ENCODE measurements at places on chromosomes 7 and 10. TPM values are rescaled to one million over a fixed set of nuclear protein-coding genes. Genes with fewer than 3 reads are reported as not detected.
A peak's percentile ranks its signal among the peaks of the same experiment; 100 is the strongest.

GRCh38 chr7:78197447-78197846, 398.9 kb downstream of the PHTF2 start:
- H3K27ac ChIP-seq = no peak overlapping the region
- H3K4me3 ChIP-seq = no peak overlapping the region
- DNase-seq = no peak
- H3K36me3 ChIP-seq = no peaks in the 10 kb centered on the region
- no peaks in the 10 kb centered on the region for H3K27me3 ChIP-seq

DNA sequence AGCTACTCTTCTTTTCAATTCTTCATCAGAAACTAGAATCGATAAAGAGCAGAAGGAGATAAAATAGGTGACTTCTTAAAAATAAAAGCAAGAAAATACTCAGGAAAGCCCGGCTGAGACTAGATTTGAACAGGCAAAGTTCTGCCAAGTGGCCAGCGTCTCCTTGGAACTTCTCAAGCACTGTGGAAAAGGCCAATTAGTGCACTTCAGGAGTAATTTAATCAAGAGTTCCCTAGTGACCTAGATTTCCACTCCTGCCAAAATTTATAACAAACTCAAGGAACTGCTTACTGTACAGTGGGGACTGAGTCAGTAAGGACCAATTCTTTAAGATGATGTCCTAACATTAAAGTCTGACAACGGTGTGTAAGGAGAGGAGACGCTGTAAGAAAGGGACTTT, 57.3 kb downstream of the CHCHD3 start:
- H3K36me3 ChIP-seq = peaks cover 3% of the 10 kb centered on the region
- no peaks in the 10 kb centered on the region for H3K27me3 ChIP-seq
- DNase-seq = no peak
- no peaks in the 10 kb centered on the region for H3K4me1 ChIP-seq

DNA sequence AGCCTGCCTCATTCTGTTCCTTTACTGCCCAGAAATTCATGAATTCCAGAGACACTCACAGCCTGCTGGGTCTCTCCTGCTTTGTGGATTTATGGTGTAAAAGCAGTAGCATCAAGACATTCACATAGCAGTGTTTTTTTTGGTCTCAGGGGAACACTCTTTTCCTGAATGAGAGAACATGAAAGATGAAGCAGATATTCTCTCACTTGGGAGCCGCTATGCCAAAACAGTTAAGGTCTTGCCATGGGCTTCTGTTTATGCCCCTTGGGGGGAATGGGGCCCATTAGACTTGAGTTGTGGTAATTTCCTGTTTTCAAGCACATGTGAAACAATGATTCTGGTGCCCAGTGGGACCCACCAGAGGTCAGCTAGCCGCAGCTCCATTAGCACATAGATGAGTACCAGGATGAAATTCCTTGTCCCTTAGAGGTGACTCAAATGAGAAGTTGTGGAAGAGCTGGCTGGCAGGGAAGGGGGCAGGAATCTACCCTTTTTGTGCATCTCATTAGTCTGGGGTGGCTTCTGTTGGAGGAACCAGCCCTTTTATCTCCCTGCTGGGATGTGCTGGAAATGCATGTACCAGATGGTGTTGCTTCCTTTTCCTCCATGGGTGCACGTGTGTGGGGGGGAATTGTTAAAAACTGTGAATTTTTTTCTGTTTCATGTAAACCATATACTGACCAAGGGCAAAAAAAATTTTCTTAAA, 13.3 kb downstream of the BMPER start:
- DNase-seq = no peak
- H3K27me3 ChIP-seq = no peaks in the 10 kb centered on the region
- H3K4me1 ChIP-seq = no peaks in the 10 kb centered on the region

- peaks cover 4% of the 10 kb centered on the region for H3K36me3 ChIP-seq
- no peak overlapping the region for H3K4me3 ChIP-seq
- H3K27ac ChIP-seq = no peak overlapping the region
These were observed 4.6 kb downstream of the HSPA12A start for GRCh38 chr10:116737627-116738327.

DNA sequence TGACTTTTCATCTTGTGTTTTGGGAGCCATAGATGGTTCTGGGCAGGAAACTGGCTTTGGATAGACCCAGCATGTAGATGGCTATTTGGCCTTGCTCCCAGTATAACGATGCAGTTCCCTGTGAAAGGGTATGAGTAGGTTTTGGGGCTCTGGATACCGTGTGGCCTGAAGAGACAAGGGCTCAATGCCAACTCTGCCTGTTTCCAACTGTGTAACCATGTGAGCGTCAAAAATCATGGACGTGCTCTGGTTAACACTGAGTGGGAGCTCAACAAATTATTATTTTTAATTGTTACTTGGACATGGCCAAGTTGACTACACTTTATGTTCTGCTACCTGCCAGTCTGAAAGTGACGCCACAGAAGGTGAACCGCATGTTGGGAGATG, 41.8 kb downstream of the EGFR start:
- DNase-seq = no peak
- H3K27ac ChIP-seq = no peak overlapping the region
- no peaks in the 10 kb centered on the region for H3K4me1 ChIP-seq
- H3K36me3 ChIP-seq = no peaks in the 10 kb centered on the region

DNA sequence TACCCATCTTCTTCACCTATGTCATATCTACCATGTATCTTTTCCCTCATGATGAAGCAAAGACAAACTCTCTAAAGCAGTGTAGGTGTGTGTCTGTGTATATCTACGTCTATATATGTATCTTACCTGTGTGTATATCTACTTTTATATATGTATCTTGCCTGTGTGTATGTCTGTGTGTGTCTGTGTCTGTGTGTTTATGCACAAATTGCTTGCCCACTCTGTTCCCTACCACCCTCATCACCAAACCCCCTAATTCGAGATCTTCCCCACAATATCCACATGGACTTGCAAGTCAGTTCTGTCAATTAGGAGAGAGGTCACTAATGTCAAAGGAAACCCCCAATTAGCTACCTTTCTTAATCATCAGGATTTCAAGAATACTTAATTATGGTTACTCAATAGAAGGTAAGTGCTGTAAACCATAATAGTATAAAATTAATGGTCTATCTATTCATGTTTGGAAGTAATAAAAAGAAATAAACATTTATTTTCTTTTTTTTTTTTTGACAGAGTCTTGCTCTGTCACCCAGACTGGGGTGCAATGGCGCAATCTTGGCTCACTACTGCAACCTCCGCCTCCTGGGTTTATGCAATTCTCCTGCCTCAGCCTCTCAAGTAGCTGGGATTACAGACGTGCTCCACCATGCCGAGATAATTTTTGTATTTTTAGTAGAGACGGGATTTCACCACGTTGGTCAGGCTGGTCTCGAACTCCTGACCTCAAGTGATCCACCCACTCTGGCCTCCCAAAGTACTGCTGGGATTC, 43.6 kb downstream of the ANKRD61 start:
- DNase-seq = no peak
- H3K36me3 ChIP-seq = no peaks in the 10 kb centered on the region
- H3K27ac ChIP-seq = no peak overlapping the region
- H3K27me3 ChIP-seq = no peaks in the 10 kb centered on the region
- no peak overlapping the region for H3K4me3 ChIP-seq
- H3K4me1 ChIP-seq = no peaks in the 10 kb centered on the region

DNA sequence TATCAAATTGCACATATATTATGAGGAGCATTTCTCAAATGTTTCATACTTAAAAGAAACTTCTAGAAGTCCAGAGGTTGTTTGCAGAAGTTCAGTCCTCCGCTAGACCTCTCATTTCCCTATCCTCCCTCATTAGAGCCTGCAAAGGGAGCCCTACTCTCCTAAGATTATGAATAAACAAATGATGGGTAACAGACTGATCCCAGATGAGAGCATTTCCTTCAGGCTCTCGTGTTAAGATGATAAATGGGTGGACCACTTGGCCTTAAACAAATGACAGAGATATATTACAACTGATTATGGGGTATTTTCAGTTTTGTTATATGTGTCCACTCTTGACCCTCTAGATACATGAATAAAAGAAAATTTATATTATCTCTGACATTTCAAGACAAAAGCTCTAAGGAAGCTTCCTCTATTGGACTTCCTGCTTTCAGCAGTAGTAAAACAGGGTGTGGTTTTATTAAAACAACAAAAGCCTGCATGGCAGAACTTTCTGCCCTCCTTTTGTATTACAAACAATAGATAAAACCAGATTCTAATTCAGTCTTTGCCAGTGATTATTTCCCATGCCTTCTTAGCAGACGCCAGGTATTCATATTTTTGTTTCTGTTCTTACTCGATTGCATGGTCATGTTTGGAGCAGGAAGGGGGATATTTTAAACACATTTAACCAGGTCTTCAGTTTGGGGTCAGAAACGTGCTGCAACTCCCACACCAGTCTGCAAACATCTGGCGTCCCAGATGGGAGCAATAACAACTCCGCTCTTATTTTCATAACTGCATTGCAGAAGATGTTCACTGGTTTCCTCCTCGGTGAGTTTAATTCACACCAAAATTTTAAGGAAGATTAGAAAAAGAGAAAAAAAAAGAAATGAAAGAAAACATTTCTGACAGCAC, 52.4 kb upstream of the FAM204A start:
- H3K4me3 ChIP-seq = no peak overlapping the region
- H3K36me3 ChIP-seq = no peaks in the 10 kb centered on the region
- no peaks in the 10 kb centered on the region for H3K4me1 ChIP-seq
- no peaks in the 10 kb centered on the region for H3K27me3 ChIP-seq

DNA sequence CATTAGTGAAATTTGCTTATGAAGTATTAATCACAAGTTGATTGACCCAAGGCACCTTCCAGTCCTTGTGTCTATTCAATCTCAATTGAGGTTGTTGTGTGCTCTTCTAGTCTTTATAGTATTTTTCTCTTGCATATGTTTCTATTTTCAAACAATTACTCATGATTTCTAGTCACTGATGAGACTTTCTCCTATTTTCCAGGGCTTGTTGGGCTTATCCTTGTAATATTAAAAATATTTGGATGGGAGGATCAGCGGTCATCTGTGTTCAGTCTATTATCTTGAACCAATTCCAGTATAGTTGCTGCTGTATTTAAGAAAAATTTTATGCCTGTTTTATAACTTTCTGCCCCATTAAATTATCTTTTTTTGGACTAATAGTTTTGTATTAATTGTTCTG, 154.4 kb downstream of the PTEN start:
- H3K27ac ChIP-seq = no peak overlapping the region
- H3K36me3 ChIP-seq = no peaks in the 10 kb centered on the region
- H3K27me3 ChIP-seq = no peaks in the 10 kb centered on the region
- H3K4me3 ChIP-seq = no peak overlapping the region

- H3K27ac ChIP-seq = no peak overlapping the region
- no peaks in the 10 kb centered on the region for H3K36me3 ChIP-seq
- H3K4me3 ChIP-seq = no peak overlapping the region
- H3K27me3 ChIP-seq = no peaks in the 10 kb centered on the region
- DNase-seq = no peak
These were observed 14.4 kb downstream of the SCIN start for GRCh38 chr7:12584930-12585329.

DNA sequence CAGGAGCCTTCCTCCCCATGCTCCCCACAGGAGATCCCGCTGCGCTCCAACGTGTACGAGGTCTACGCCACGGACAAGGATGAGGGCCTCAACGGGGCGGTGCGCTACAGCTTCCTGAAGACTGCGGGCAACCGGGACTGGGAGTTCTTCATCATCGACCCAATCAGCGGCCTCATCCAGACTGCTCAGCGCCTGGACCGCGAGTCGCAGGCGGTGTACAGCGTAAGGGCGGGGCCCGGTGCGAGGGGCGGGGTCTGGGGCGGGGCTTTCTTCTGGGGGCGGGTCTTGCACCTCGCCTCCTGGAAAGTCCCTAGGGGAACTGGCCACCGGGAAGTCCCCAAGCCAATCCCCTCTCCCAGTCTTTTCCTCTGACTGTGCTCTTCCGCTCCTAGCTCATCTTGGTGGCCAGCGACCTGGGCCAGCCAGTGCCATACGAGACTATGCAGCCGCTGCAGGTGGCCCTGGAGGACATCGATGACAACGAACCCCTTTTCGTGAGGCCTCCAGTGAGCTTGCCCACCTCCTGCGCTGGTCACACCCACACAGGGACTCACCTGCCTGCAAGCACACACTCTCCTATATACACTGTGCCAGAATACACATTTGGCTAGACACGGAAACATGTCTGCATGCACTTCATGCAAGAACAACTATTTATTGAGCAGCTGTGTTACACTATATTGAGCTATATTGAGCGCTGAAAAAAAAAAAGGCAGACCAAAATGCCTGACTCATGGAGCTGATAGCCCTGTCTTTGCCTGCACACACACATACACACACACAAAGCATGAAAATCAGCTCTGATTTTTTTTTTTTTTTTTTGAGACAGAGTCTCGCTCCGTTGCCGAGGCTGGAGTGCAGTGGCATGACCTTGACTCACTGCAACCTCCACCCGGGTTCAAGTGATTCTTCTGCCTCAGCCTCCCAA, 32.7 kb upstream of the VSIR start:
- no peaks in the 10 kb centered on the region for H3K36me3 ChIP-seq
- no peak overlapping the region for H3K27ac ChIP-seq
- peak; percentile 94 for DNase-seq
- H3K4me1 ChIP-seq = no peaks in the 10 kb centered on the region

GRCh38 chr7:120700796-120701195, 157.1 kb downstream of the TSPAN12 start:
- no peak for DNase-seq
- no peaks in the 10 kb centered on the region for H3K4me1 ChIP-seq
- no peak overlapping the region for H3K4me3 ChIP-seq
- peaks cover 1% of the 10 kb centered on the region for H3K36me3 ChIP-seq

DNA sequence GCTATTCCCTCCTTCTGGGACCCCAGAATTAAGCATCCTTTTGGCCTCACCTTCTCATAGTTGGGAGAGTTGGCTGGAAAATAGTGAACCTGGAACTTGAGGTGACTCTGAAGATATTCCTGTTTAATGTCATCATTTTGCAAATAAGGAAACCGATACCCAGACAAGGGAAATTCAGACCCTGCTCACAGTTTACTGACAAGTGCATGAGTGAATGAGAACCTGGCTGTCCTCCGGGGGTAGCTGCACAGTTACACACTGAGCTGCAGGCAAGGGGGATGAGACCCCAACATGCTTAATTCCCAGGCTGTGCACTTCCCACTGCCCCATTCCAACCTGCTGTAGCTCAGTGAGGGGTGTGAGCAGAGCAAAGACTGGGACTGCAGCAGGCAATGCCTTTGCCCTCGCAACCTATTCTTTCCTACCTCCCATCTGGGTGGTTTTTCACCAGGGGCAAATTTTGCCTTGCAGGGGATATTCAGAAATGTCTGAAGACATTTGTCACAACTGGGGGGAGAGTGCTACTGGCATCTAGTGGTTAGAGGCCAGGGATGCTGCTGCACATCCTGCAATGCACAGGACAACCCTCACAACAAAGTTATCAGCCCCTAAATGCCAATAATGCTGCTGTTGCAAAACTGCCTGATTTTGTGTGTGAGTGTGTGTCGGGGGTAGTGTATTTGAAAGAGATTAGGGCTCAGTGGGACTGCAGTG, 136.2 kb downstream of the SORCS3 start:
- H3K27ac ChIP-seq = no peak overlapping the region
- H3K27me3 ChIP-seq = no peaks in the 10 kb centered on the region
- no peaks in the 10 kb centered on the region for H3K4me1 ChIP-seq

- H3K27ac ChIP-seq = no peak overlapping the region
- H3K4me3 ChIP-seq = no peak overlapping the region
- H3K36me3 ChIP-seq = peaks cover 32% of the 10 kb centered on the region
These were observed 50.0 kb downstream of the VCL start for GRCh38 chr10:74047871-74048270.

- DNase-seq = no peak
- no peak overlapping the region for H3K4me3 ChIP-seq
- peaks cover 63% of the 10 kb centered on the region for H3K36me3 ChIP-seq
These were observed 25.9 kb downstream of the TYW1 start for GRCh38 chr7:67022511-67022910.

The AS3MT gene
- 16.5 TPM for total RNA-seq

The COL13A1 gene
- total RNA-seq = 3.1 TPM

The MEOX2 gene
- not detected for total RNA-seq

The IGF2BP3 gene
- 197 TPM for total RNA-seq

The COL28A1 gene
- 0.92 TPM for total RNA-seq

The SORBS1 gene
- 21.5 TPM for total RNA-seq

The SNX10 gene
- 9.6 TPM for total RNA-seq
